ENCODE measurements at places on chromosomes 6 and 20.

- DNase-seq: peak; percentile 33
These were observed 916 bp upstream of the PPP1R11 start for GRCh38 chr6:30066082-30066481.

DNA sequence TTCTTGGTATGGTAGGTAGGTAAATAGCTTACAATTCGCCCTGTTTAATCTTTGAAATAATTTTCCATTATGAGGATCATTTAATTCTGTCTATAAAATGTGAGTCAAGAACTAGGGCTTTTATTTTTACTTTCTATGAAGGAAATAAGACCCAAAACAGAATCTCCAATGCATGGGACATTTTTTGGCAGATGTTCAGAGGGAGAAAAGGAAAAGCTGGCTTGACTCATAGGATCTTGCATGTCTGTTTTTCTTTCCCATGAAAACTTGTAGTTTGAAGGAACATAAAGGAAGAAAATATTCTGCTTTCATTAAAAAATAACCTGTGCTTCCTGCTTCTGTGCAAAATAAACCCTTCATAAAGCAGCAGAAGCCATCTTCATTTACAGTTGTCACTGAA lies 143.1 kb upstream of the INSM1 start:
- DNase-seq: no peak

DNA sequence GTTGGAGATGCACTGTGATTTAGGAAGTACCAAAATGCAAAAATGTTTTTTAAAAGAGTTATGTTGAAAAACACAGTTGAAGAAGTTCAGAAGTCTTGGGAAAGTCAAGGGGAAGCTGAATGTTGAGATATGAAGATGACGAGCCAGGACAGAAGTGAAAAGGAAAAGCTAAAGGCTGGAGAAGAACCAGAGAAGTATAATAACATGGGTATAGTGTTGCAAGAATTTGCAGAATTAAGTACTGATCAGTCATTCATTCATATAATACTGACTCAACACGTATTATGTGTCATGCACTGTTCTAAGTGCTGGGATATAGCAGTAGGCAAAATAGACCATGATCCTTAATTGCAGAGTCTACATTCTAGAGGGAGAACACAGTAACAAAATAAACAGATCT lies 432.8 kb downstream of the CDC5L start:
- DNase-seq: no peak

DNA sequence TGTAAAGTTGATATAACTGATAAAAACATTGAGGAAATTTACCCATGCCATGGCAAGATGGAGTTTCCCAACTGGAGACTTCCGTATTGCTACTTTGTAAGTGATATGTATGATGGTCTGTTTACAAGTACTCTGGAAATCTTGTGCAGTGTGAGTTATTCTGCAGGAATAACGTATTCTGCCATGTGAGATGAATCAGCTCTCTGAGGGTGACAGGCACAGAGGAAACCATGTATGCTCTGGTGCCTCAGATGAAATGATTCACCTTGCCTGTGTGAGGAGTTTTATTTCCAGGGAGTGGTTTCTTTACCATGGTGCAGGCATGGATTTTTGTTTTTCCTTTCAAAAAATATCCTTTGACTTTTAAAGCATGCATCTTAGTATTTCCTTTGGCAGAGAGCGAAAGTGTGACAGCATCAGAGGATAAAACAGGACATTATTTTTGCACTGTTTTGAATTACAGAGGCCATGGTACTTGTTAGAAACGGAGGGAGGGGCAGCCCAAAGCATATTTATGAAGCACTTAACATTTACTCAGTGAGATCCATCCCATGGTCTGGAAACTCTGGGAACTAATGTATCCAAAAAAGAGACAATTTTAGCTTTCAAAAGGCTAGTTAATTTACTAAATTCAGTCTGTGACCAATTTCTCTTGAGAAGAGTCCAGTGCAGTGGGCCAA lies 36.0 kb upstream of the MTRF1L start:
- no peak for DNase-seq

- DNase-seq: no peak
These were observed 10.9 kb downstream of the PMEPA1 start for GRCh38 chr20:57698867-57699275.

- DNase-seq: no peak
These were observed 157.4 kb downstream of the JARID2 start for GRCh38 chr6:15403094-15403755.

DNA sequence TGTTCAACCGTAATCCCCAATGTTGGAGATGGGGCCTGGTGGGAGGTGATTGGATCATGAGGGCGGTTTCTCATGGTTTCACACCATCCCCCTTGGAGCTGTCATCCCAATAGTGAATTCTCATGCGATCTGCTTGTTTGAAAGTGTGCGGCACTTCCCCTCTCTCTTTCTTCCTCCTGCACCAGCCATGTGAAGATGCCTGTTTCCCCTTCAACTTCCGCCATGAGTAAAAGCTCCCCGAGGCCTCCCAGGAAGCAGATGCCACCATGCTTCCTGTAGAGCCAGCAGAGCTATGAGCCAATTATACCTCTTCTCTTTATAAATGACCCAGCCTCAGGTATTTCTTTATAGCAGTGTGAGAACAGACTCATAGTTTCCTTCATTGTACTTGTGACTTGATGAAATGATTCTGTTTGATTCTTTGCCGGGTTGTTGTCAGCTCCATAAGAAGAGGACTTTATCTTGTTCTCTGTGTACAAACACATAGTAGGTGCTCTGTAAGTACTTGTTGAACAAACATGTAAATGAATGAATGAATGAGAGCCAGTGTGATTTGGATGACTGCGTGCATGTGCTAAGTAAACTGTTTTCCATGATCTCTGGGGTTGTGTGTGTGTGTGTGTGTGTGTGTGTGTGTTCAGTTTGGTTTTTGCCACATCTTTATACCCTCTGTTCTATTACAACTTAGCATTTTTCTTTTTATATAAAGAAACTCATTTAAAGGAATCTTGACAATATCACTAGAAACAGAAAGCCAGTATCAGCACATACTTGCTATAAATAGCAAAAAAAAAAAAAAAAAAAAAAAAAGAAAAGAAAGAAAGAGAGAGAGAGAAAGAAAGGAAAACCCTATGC lies 22.5 kb upstream of the PTGIS start:
- DNase-seq: no peak

GRCh38 chr6:56490993-56491392 lies 151.7 kb downstream of the DST start:
- no peak for DNase-seq

DNA sequence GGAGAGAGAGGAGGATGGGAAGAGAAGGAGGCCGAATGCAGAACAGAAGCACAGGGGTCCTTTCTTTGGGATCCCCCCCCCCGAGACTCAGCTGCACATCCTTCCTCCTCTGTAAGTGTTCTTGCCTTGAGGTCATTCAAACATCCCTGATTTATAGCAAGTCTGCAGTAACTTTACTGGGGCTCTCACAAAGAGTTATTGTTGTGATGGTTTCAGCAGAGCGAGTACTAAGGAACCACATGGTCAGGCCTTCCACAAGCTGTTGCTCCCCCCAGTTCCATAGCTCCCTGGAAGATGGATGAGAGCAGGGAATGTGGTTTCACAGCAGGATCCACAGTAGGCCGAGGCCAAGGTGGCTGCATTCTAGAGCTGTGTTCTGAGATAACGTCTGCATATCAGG lies 351.4 kb upstream of the CDH4 start:
- no peak for DNase-seq

DNA sequence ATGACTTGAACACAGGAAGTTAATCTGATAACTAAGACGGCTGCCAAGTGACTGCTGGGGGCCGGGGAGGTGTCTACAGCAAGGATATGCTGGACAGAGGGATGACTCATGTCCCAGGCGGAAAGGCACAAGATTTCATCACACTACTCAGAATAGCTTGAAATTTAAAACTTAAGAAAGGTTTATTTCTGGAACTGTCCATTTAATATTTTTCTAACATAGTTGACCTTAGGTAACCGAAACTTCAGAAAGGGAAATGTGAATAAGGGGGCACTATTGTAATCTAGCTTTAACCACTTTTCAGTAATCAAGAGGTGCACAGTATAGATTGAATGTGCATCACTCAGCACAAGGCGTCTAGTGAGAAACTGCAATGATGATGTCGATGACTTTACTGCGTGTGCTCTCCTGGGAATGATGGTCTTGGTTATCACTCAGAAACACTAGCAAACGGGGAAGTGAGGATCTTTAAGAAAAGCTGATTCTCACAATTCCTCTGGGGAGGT lies 171.5 kb downstream of the QKI start:
- DNase-seq: no peak

DNA sequence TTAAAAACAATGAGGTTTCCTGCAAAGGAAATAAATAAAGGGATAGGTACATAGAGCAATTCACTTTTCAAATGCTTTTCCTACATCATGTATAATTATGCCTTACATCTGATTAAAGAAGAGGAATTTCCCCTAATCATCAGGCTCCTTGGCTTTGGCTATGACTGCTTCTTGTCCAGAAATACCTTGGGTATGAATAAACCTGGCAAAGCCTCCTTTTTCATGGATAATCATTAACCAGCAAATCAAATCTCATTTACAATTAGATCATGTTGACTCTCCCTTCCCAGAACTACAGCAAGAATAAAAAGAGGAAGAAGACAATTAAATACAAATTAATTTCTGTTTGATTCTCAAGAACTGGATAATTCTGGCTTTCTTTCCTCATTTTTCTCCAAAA lies 58.0 kb upstream of the CD2AP start:
- no peak for DNase-seq

DNA sequence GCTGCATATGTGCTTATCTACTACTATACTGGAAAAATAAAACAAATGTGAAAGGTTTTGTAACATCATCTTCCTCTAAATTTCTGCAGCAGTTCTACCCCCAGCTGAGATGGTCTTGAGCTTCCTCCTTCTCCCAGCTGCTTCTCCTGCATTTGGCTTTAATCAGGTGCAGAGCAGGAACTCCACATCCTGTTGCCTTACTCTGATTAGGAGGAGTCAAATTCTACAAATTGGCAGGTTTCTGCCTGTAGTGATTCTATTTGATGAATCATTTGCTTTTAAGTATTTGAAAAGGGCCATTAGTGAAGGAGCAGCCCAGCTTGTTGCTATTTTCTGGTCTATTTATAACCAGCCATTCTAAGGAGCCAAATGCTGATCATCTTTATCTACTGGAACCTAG lies 224.5 kb downstream of the GMDS start:
- no peak for DNase-seq

GRCh38 chr20:13245250-13245723 lies 24.2 kb downstream of the ISM1 start:
- no peak for DNase-seq

GRCh38 chr6:73655341-73655917 lies 1.6 kb upstream of the SLC17A5 start:
- no peak for DNase-seq

- no peak for DNase-seq
These were observed 16.1 kb upstream of the SERINC3 start for GRCh38 chr20:44537993-44538392.

GRCh38 chr6:138923561-138923960 lies 64.5 kb downstream of the REPS1 start:
- no peak for DNase-seq

DNA sequence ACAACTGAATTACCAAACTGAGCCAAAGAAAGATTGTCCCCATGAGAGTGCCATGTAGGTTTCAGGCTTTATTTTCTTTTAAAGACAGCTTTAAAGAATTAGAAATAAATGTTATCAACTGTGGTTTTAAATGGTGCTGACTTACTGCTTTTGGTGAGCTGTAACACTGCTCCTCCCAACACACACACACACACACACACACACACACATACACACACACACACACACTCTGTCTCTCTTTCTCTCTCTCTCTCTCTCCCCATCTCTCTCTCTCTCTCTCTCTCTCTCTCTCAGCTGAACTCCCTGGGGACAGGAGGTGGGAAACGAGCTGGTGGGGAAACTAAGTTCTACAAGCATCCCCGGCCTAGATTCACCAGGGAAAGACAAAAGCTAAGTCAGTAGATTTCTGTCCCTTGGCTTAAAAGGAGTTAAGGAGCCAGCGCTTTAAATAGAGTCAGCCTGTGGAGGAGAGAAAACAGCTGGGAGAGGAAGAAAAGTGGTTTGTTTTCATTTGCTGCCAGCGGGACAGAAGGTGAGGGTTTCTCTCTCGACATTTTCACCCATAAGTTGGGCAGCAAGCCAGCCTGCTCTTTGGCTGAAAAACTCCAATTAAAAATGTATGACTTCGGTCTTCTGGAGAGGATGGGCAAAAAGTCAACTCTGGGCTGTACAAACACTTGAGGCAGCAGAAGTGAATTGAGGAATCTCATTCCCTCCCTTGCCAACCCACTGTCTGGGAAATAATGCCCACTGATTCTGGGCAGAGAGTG lies 27.4 kb downstream of the CBLN4 start:
- no peak for DNase-seq

- peak; percentile 70 for DNase-seq
These were observed 47.3 kb upstream of the TNFAIP3 start for GRCh38 chr6:137819740-137820139.

- DNase-seq: no peak
These were observed 10.4 kb downstream of the TRAPPC3L start for GRCh38 chr6:116535109-116535508.

DNA sequence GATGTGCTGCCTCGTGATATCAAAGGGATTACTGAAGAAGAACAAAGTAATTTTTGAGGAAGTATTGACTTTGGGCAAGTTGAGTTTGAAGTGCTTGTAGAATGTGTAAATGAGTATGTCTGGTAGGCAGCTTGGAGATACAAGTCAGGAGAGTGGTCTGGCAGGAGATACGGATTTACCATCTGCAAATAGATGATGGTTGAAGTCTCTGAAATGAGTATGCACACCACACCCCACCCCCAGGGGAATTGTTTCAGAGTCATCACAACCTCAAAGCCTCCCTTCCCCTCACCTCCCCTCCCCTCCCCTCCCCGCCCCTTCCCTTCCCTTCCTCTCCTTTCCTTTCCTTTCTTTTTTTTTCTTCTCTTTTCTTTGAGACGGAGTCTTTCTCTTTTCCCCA lies 16.4 kb upstream of the MCUR1 start:
- DNase-seq: no peak

GRCh38 chr6:44233567-44234100 lies 10.2 kb downstream of the SLC29A1 start:
- no peak for DNase-seq

DNA sequence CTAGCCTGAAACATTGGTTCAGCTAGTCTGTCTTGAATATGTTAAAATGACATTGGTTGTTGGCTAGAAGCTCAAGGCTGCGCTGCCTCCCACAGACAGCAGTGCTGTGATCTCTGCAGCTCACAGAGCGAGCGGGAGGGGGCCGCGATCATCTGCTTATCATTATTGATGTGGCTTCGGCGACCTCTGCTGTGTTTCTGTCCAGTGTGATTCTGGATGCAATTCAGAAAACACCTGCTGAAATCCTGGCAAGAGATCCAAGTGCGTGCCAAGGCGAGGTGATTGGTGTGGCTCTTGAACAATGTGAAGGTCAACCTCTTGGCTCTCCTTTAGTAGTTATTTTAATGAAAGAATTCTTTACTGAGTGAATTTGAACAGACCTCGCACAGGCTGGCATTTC lies 142.3 kb upstream of the SASH1 start:
- no peak for DNase-seq

DNA sequence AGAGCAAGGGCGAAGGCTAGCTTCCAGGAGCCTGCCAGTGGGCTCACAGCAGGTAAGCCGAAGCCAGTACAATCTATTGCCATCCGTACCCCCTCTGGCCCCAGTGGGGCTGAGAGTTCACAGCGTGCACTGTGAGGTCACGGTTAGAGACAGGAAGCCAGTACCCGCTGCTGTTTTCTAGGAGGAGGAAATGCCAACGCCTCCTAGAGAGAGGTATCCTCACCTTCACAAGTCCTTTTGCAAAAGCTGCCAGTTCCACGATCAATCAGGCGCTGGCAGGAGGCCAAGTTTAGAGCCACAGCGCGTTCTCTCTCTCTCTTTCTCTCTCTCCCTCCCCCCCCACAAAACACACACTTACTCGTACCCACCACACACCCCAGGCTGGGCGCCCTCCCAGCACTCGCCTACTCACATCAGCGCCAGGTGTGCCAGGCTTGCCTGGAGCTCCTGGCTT lies 22.5 kb downstream of the COL9A1 start:
- DNase-seq: no peak
